ENCODE measurements at places on chromosomes 5 and 9.

DNA sequence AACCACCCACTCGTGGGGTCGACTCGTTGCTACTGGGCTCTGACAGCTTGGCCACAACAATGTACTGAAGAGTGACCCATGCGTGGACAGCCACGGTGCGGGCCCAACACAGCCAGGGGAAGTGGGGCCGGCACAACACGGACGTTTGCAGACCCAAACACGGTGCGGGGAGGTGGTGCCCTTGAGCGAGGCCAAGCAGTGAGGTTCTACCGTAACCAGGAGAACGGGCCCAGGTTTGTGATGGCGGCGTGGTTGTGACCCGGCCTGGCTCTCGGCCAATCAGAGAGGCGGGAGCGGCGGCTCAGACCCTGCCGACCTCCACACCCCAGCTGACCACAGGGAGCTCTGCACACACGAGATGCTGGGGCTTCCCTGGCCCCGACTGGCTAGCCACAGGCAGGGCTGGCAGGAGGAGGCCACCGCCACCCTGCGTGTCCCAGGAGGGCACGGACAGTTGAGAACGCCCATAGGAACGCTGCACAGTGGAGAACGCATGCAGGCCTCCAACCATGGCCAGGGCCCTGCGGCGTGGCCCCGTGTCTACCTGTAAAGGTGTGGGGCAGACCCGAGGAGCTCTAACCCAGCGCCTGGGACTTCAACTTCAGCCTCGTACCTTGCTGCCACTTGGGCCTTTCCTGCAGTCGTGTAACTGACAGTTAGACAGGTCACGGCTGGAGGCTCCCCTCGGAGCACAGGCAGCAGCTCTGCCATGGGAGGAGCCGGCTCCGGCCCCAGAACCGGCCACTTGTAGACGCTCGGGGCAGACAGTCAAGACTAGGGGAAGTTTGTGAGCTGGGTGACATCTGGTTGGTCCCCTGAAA lies 13.7 kb downstream of the BRD3 start:
- DNase-seq: no peak

- no peak for DNase-seq
These were observed 29.4 kb upstream of the GDA start for GRCh38 chr9:72119853-72120252.

DNA sequence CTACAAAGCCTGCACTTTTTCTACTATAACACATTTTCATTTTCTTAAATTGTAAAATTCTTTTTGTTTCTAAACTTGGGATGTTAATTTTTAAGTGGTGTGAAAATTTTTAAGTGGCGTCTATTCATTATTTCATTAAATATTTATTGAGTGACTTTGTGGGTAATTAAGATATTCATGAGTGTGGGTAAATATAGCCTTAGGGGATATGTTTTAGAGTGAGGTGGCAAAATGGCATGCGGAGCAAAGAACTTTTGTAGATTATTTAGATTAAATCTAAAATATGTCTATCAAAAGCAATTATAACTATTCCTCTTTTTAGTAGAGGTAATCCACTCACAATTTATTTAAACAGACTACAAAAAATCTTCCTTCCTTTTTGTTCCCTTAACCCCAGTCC lies 188.4 kb downstream of the PCSK1 start:
- no peak for DNase-seq

DNA sequence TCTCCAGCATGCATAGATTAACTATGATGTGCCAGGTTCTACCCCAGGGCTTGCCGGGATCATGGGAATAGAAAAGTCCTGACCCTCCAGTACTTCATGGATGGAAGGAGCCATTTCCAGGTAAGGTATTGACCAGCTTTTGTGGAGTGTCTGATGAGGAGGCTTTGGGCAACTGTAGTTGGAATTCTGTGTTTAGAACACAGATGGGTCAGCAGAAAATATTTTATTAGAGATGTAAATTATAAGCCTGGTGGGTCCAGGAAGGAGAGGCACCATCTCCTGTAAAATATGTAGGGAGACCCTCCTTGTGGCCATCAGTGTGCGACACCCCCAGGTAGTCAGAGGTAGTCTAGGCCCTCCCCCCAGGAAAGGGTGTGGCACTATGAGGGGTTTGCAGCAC lies 156.2 kb downstream of the IRX1 start:
- no peak for DNase-seq

GRCh38 chr5:3225201-3225960 lies 370.3 kb upstream of the IRX1 start:
- DNase-seq: no peak

GRCh38 chr9:70614786-70615463 lies 200.5 kb upstream of the KLF9 start:
- no peak for DNase-seq

- no peak for DNase-seq
These were observed 56.6 kb downstream of the CAMSAP1 start for GRCh38 chr9:135850737-135851136.

DNA sequence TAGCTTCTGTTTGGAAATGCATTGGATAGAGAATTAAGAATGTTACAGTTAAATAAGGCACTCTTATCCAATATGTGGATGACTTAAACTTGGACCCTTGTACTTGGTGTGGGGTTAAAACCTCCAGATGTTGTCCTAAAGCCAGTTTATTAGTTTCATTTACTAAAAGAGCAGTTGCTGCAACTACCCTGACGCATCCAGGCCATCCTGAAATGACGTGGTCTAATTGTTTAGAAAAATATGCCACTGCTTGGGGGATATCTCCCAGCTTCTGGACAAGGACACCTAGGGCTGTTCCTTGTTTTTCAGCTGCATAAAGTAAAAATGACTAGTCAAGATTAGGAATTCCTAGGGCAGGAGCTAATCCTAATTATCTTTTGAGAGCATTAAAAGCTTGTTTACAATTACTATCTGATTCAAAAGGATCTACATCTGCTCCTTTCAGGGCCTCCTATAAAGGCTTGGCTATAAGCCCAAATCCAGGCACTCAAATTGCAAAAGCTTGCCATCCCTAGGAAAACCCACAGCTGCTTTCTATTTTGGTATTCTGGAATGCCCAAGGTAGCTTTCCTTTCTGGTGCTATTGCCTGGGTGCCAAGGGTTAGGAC lies 45.7 kb upstream of the SLCO4C1 start:
- DNase-seq: no peak

DNA sequence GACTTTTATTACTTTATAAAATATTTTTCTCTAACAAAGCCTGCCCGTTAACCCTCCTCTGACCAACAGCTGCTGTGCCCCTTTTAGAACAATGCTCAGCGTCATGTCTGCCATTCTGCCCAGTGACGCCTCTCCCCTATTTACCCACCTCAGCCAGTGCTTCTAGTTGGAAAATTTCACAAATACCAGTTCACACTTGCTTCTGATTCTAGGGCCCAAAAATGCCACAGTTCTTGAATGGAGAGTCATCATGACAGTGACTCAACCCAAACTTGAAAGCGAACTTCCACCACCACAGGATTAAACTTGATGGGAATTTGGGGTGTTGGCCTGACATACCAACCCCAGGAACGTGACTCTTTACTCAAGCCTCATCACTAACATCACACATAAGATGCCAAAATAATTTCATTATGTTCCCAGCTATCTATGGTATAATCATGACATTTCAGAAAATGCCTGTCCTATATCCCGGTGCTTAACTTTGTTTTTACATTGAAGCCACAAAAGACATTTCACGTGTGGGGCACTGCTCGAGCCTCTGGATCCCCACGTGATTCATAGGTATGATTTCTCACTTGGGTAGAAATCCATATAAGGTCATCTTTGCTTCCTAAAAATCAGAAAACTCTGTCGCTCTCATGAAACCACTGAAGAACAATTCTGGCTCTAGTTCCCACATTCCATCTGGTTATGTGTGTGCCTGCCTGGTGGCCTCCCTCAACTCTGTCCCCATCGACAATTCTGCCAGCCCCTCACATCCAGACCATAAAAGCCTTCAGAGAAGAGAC lies 220.9 kb downstream of the ACTL7B start:
- no peak for DNase-seq

DNA sequence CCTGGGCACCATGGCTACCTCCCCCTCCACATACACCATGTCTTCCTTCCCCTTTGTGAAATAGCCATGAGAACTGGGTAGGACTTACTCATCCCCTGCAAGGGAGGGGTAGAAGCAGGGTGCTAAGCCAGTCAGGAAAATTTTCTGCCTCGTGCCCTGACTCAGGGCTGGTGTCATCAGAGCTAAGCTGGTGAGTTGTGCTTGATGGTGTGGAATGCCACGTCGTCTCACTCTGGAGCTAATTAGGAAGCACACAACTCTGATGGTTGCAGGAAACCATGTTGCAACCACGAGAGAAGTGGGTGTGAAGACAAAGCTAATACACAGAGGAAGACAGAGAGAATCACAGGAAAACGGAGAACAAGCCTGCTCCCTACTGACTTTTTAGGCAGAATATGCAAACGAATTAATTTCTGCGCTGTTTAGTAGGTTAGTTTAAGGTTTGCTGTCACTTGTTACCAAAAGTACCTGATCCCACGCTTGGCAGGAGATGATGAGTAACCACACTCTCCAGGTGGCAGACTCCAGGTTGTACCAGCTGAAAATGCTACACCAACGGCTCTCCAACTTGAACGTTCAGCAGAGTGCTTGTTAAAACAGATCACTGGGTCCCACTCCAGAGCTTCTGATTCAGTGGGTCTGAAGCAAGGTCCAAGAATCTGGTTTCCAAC lies 54.5 kb downstream of the STK10 start:
- peak; percentile 24 for DNase-seq

GRCh38 chr9:117936185-117937130 lies 232.3 kb downstream of the TLR4 start:
- no peak for DNase-seq

GRCh38 chr5:113487416-113487780 lies 855 bp downstream of the MCC start:
- no peak for DNase-seq

GRCh38 chr9:10921671-10922070 lies 308.9 kb upstream of the PTPRD start:
- DNase-seq: no peak

- no peak for DNase-seq
These were observed 895.9 kb downstream of the TLE4 start for GRCh38 chr9:80467632-80468031.

DNA sequence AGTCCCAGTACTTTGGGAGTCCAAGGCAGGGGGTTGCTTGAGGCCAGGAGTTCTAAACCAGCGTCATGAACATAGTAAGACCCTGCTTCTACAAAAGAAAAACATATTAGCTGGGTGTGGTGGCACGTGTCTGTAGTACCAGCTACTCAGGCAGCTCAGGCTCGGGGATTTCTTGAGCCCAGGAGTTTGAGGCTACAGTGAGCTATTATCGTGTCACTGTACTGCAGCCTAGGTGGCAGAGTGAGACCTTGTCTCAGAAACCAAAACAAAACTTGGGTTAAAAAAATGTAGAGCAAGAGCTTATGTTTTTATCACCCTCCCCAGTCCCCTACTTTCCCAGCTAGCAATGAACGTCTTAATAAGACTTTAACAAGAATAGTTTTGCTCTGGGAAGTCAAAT lies 46.7 kb downstream of the UHRF2 start:
- no peak for DNase-seq

GRCh38 chr5:160542281-160542680 lies 120.6 kb downstream of the PTTG1 start:
- DNase-seq: no peak

GRCh38 chr9:137374131-137374845 lies 48.7 kb downstream of the EXD3 start:
- no peak for DNase-seq

DNA sequence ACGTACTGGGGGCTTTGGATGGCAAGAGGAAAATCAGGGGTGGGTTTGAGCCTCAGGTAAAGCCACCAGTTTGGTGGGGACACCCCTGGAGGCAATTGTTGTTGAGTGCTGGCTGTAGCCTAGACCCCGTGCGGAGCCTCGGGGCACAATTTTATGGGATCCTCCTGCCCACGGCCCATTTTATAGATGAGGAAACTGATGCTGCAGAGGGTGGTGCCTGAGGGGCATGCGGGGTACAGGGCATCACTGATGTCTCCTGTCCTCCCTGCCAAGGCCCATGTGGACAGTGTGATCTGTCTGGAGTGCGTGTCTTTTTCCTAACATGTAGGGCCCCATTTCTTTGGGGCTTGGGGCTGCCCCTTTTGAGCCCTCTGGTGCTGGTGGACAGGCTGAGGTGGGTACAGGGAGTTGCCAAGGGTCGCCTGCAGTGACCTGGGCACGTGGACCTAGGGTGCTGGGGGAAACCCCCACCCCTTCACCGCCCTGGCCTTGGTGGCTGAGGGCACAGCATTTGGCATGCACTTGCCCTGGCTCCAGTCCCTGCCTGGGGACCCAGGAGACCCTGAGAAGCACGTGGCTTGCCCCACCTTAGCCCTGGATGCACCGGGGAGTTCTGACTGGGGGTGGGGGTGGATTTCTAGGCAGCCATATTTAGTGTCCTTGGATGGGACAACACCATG lies 22.1 kb downstream of the WNK2 start:
- no peak for DNase-seq

- no peak for DNase-seq
These were observed 109.9 kb upstream of the CPEB4 start for GRCh38 chr5:173778152-173778782.

DNA sequence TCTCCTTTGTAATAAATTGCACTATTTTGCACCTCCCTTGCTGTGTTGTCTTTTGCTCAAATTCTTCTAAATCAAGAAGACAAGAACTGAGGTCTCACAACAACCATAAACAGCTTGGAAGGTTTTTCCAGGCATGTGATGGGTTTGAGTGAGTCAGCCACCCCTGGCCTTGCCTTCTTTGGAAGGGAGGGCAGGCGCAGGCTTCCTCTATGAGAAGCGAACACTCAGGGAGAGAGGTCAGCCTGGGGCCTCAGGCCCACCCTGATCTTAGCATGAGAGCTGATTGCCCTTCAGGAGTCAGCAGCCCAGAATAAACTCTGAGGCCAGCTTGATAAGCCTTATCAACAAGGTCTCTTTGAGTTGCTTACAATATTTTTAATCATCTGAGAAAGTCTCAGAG lies 31.6 kb downstream of the S1PR3 start:
- DNase-seq: no peak

DNA sequence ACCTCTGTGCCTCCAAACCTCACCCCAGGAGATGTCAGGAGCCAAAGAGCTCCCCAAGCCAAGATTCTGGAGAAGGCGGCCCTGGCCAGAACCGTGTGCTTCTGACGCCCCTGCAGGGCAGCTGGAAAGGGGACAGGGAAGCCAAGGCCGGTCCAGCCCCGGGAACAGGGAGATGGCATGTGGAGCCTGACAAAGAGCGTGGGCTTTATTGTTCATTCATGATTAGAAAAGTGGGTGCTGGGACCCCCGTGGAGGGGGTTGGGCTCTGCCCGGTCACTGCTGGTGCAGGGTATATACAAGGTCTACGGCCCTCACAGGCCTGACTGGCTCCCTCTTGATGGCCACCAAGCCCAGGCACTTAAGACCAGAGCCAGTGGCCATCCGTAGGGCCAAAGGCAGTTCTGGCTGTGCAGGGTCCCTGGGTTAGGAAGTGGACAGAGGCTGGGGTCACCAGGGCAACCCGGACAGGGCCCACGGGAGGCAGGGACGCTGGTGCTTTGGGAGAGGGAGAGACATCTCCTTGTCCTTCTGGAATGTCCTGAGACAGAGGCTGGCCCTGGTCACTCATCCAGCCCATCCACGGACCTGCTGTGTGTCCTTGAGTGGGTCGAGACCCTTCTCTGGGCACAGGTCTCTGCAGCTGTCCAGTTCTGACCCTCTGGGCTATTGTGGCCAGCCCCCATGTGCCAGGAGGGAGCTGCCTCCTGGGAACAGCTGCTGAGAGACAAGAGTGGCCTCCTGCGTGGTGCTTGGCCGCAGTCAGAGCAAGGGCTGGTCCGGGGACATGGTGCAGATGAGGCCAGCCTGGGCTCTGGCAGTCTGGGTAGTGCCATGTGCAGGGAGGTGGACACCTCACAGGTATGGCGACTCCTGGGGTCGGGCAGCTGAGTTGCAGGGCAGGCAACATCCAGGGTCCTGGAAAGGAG lies 12.5 kb downstream of the NINJ1 start:
- DNase-seq: no peak

GRCh38 chr9:133594310-133594709 lies 14.9 kb downstream of the FAM163B start:
- no peak for DNase-seq
